ENCODE measurements at places on chromosomes 5 and 9. TPM values are rescaled to one million over a fixed set of nuclear protein-coding genes. Genes with fewer than 3 reads are reported as not detected.

LCN15 gene
- not detected for polyA plus RNA-seq

EXD3 gene
- 7.6 TPM for polyA plus RNA-seq

PCDHB3 gene
- polyA plus RNA-seq = 0.90 TPM

CYLC2 gene
- polyA plus RNA-seq = not detected

NTMT1 gene
- 34.2 TPM for polyA plus RNA-seq

FOXD4L5 gene
- not detected for polyA plus RNA-seq

FAM153A gene
- 6.2 TPM for polyA plus RNA-seq

UBAP2 gene
- polyA plus RNA-seq = 8.0 TPM

SPACA9 gene
- polyA plus RNA-seq = 3.1 TPM

ANKRD55 gene
- 0.20 TPM for polyA plus RNA-seq

SPINK14 gene
- not detected for polyA plus RNA-seq

FBP1 gene
- polyA plus RNA-seq = 13.2 TPM

C5orf52 gene
- polyA plus RNA-seq = not detected

PCDHA4 gene
- polyA plus RNA-seq = 0.04 TPM

PTGS1 gene
- 4.7 TPM for polyA plus RNA-seq

NUTM2G gene
- not detected for polyA plus RNA-seq

CTXN3 gene
- not detected for polyA plus RNA-seq

All from adipose tissue (tissue), 3 donors.